ENCODE measurements at places on chromosomes 13 and 19.

DNA sequence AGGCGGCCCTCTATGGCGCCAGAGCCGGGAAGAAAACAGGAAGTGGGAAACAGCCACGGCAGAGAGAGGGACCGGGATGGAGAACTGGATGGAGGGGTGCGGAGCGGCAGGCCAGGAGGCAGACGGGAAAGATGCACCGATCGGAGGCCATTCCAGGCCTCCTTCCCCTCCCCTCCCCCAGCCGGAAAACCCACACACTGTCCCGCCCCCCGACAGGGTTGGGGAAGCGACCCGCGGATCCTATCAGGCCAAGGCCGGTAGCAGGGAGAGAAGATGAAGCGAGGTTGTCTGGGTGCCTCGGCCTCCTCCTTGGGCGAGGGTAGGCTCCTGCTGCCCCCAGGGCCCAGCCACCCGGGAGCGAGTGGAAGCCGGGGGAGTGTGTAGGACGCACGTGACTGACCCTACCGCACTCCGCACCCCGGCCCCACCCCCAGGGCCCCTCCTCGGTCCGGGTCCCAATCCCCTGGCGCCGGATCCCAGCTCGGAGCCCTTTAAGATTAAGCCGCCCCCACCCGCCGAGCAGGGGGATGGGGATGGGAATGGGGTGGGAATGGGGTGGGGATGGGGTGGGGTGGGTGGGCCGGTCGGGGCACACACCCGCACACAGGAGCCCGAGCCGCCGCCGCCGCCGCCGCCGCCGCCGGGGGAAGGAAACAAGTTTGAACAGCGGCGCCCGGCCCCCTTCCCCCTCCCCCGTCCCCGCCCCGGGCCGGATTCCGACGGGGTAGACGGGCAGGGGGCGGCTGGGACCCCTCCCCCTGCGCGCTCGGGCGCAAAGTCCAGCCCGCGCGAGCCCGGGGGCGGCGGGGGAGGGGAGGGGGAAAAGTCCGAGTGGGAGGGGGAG lies 1.5 kb downstream of the ERF start:
- peak; percentile 70 for DNase-seq

GRCh38 chr19:58009666-58010301 lies 7.2 kb upstream of the ZNF606 start:
- DNase-seq = peak; percentile 90

DNA sequence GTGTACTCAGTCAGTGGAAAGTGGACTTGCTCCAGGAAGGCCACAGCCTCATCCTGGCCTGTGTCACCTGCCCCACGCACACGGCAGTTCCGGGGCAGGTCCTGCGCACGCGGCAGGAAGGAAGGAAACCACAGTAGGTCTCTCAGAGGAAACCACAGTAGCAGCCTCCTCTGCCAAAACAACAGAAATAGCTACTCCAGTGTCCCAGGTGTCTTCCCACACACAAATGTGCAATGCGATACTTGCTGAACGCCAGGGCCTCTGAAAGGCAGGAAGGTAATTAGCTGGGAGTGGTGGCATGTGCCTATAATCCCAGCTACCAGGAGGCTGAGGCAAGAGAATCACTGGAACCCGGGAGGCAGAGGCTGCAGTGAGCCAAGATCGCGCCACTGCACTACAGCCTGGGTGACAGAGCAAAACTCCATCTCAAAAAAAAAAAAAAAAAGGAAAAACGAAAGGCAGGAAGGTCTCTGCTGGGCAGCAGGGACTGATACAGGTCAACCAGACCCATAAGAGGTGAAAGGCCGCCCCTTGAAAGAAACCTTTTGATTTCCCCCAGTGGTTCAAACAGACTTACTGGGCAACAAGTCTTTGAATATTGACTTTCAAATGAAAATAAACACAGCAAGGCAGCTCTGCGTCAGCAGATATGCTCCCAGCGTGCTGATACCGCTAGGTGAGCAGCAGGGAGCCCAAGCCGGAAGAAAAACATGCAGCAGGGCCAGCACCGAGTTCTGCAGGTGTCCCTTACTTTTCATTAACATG lies 49.5 kb downstream of the CRYL1 start:
- peak; percentile 70 for DNase-seq

DNA sequence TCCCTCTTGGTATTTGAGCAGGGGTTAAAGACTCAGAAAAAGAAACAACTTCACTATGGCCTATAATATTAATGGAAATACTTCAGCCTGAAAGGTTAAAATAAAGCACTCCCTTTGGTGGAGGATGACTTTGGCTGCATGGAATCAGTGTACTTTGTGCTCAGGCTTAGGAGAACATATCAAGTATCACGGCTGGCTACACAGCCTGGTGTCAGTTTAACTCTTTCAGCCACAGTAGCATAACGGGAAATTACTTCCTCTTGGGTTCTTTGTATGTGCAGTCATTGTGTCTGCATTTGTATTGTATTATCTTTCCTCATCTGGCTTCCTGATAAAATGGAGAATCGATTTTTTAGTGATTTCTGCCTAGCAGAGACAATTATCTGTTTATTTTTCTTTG lies 239.0 kb downstream of the GGACT start:
- DNase-seq = no peak

- DNase-seq = no peak
Measured at GRCh38 chr13:51212758-51213157, 9.4 kb upstream of the FAM124A start.

DNA sequence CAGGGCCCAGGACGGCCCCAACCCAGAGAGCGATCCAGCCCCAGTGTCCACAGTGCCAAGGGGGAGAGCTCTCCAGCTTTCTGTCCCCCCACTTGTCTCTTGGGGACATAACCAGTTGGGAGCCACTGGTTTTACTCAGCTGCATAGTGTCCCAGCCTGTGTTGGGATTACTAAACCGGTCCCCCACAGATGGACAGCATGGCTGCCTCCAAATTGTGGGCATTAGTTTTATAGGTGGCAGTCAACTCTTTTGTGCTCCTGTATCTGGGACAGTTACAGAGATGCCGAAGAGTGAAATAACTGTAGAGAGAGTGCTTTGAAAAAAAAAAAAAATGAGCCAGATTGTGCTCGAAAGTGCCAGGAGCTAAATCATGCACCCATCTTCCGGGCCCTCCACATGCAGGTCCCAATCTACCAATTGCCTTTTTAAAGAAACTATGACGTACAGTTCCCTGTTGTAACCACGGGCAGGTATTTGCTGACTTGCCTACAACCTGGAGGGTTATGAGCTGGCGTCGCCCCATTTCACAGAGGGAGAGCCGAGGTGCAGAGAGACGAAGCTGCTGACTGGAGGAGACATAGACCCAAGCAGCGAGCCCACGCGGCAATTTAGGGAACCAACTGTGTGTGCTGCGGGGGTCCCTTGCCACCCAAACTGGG lies 2.4 kb upstream of the NFIC start:
- DNase-seq = no peak

- no peak for DNase-seq
Measured at GRCh38 chr19:16883522-16883921, 5.3 kb upstream of the F2RL3 start.

GRCh38 chr13:29716493-29716892 lies 121.0 kb upstream of the SLC7A1 start:
- no peak for DNase-seq

- no peak for DNase-seq
Measured at GRCh38 chr13:31767175-31767900, 28.0 kb downstream of the RXFP2 start.

GRCh38 chr19:19642506-19643157 lies 825 bp downstream of the GMIP start:
- peak; percentile 60 for DNase-seq

DNA sequence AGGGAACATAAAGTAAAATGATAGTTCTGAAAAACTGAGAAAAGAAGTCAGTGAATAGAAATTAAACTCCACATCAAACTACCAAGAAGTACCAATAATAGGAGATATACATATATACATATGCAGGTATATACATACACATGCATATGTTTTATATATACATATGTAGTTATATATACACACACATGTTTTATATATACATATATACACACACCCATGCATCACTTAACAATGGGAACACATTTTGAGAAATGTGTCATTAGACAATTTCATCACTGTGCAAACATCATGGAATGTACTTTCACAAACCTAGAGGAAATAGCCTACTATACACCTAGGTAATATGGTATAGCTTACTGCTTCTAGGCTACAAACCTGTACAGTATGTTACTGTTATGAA lies 626.8 kb upstream of the PCDH9 start:
- DNase-seq = no peak

GRCh38 chr13:20411638-20412342 lies 113.9 kb downstream of the CRYL1 start:
- peak; percentile 59 for DNase-seq

GRCh38 chr19:45771311-45771933 lies 2.4 kb upstream of the SIX5 start:
- no peak for DNase-seq

DNA sequence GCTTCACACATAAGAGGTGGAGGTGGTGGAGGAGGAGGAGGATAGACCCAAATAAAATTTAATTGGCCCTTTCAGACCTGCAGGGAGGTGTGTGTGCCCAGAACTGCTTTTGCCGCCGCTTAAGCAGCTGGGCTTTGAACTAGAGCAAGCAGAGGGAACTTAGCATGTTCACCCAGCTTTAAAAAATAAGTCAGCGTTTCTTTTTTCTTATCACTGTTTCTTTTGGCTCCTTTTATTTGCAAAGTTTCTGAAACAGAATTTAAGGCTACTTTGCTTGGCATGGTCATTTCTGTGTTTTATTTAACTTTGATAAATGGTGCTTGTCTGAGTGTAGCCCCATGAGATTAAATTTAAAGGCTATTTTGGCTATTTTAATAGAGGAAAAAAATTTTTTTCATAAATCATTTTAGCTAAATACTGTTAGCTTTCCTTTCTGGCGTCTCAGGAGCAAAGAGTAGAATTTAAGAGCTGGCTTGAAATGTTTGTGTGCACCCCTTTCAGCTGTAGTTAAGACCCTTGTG lies 43.3 kb upstream of the RNF113B start:
- no peak for DNase-seq

DNA sequence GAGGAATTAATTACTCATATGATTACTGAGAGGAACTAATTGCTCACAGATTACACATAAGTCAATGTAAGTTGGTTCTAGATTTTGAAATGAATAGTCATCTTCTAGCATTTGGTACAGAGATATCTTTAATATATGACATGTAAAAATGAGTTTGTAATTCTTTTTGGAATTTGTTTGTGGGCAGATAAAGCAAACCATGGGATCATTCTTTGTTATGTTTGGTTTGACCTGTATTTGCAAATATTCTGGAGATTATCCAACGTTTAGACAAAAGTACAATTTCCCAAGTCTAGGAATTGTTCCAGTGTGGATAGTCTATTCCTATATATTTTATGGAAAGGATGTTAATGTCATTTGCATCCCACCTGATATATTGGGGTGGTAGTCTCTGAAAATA lies 309.6 kb upstream of the EDNRB start:
- DNase-seq = no peak

DNA sequence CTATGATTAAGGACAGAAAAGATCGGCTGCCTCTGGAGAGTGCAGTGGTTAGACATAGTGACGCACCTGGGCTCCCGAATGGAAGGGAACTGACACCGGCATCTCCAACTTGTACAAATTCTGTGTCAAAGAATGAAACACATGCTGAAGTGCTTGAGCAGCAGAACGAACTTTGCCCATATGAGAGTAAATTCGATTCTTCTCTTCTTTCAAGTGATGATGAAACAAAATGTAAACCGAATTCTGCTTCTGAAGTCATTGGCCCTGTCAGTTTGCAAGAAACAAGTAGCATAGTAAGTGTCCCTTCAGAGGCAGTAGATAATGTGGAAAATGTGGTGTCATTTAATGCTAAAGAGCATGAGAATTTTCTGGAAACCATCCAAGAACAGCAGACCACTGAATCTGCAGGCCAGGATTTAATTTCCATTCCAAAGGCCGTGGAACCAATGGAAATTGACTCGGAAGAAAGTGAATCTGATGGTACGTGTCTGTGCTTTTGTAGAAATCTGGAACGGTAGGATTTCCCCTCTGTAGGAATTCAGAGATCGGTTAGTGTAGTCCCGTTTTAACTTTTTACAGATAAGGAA lies 16.9 kb downstream of the ERCC5 start:
- no peak for DNase-seq

DNA sequence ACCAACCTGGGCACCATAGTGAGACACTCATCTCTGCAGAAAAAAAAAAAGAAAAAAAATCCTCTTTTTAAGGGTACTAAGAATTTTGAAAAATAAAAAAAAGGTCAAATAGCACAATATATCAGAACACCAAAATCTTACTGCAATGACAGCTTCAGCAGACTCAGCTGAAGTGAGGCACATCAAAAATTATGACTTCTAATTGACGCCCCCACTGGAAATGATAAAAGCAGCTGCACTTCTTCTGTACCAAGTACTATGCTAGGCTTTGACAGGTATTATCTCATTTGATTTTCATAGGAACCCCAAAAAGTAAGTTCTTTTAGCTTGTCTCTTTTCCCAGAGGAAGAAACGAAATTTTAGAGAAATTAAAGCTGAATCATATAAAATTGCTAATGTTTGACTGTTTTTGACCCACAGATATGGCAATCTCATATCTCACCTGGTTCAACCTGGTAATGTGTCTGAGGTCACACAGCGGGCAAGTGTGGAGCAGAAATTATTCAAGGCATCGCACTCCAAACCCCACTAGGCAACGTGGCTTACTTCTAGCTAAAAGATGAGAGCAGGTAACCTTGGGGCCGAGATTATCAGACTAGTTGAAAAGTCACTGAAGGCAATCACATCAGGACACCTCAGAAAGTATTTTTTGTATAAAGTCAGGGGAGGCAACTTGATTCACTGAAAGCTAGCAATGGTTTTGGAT lies 78.1 kb downstream of the TNFSF11 start:
- no peak for DNase-seq

GRCh38 chr19:38649305-38650171 lies 2.1 kb downstream of the ACTN4 start:
- no peak for DNase-seq

GRCh38 chr19:43777163-43777695 lies 3.5 kb downstream of the KCNN4 start:
- no peak for DNase-seq

- DNase-seq = no peak
Measured at GRCh38 chr13:72390909-72391308, 336.5 kb downstream of the MZT1 start.
